Right ventricle myocardium superior (tissue), 1 donor: ENCODE measurements at places on chromosomes 3 and 15. TPM values are rescaled to one million over a fixed set of nuclear protein-coding genes. Genes with fewer than 3 reads are reported as not detected.

The FBXO22 gene
- total RNA-seq: 19.3 TPM

GRCh38 chr3:61978460-61979419 lies 394.6 kb downstream of the FEZF2 start:
- DNase-seq: no peak

- no peak for DNase-seq
These were observed 20.9 kb downstream of the KBTBD8 start for GRCh38 chr3:67018789-67019526.

DNA sequence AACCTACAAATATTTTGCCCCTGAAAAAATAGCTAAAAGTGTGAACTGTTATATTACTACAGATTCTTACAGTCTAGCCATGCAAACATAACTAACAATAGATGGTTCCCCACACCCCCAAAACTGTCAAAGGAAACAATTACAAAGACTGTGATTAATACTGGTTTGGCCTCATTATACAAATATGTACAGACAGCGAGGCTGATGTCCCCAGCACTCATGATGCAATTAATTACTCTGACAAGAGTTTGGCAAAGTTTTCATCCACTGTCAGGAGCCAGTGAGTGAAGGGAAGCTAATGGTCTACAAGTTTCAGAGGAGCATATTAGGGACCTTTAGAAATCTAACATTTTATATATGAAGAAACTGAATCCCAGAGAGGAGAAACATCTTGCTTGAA lies 61.0 kb downstream of the HMG20A start:
- no peak for DNase-seq

GRCh38 chr3:131091768-131092167 lies 65.1 kb downstream of the NEK11 start:
- no peak for DNase-seq

DNA sequence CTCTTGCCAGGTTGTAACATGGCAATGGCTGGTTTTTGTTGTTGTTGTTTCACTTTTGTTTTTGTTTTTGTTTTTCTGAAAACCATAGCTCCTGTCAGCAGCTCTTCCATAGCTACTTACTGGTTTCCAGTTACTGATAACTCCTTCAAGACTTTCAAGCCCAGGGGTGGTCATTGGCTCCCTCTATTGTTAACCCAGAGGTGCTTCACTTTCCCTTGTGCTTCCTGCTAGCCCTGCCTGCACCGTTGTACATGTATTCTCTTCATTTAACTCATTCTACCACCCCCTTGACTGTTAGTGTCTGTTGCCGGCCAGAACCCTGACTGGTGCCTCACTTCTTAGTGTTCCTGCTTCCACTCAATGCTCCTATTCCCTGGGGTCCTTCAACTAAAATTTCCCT lies 4.2 kb upstream of the TRAT1 start:
- no peak for DNase-seq

DNA sequence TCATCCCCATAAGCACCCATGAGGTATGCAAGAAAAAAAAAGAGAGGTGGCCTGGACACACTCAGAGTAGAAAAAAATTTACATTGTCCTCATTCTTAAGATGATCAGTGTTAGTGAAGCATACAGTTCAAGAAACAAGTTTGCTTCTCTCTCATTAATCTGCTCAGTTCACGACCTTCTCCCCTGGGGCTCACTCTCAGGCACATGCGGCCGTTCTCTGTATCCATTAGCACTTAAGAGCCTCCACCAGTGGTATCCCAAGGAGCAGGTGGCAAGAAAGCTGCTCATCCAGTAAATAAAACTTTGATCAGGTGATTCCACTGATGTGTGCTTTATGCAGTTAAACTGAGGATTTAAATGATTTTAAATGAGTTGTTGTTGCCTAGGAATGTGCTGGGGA lies 57.4 kb downstream of the ARHGAP31 start:
- DNase-seq: no peak

- peak; percentile 88 for DNase-seq
These were observed at the start of gene IDH2 for GRCh38 chr15:90101969-90102890. Gene IDH2, minus strand, starts transcription at chr15:90102468. Its CDS starts 78 bp downstream, at chr15:90102390.

DNA sequence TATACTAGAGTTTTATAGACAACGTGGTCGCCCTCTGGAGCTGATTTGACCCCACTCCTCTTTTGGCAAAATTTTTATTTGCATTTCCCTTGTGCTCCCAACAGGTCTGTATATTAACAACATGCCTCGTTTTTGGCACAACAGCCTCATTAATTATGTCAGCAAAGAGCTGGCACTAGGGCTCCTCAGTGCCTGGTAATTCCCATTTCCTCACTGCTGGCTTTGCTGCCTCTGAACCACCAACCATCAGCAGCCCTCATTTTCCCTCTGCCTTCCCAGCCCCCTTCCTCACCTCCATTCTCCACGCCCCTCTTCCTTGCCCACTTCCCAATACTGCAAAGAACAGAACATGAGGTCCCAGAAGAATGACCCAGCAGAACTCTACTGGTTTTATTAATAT lies 204.8 kb downstream of the ABHD5 start:
- no peak for DNase-seq

The SAXO2 gene
- total RNA-seq: 3.0 TPM

DNA sequence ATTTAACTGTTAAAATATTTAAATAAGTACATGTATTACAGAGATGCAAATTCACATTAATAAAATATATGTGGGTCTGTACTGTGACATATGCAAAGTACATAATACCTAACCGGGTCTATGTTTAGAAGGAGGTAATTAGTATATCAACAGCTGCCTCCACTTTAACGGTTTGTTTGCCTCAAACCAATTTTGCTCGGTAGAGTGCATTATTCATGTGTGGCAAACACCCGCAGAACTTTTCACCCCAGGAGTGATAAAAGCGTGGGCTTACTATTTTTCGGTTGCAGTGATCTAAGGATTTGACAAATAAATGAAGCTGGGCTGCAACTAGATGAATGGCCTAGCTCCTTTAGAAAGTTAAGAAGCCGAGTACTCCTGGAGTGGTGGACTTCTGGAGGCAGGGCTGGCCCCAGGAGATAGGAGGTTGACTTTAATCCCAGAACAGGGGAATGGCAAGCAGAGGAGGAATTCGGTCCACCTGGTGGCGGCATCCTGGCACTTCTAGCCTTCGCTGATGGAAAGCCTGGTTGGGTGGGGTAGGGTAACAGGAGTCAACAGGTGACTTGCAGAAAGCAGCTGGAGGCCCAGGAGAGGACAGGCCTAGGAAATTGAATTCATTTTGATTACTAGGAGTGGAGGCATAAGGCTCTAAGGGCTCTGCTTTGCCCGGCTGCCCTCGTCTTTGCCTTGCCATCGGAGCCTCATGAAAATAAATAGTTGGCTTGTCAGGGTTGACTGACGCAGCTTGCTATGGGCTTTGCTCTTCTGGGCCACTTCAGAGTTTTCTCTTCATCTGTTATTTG lies 2.4 kb downstream of the SLCO3A1 start:
- DNase-seq: no peak

The PODXL2 gene
- 0.94 TPM for total RNA-seq

DNA sequence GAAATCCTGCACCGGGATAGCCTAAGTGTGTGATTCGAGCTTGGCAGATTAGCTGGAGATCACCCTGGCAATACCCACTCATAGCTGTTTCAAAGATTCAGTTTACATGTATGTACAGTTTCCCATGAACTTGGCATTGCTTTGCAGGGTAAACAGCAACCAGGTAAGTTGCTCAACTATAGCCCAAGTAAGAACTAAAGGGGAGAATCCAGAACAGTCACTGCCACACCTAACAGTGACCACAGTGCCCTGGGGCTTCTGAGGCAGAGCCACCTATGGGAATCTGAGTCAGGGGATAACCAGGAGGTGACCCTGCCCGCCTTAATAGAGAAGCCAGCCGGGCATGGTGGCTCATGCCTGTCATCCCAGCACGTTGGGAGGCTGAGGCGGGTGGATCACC lies 15.9 kb downstream of the CDAN1 start:
- DNase-seq: no peak

- peak; percentile 73 for DNase-seq
These were observed 244.9 kb downstream of the FAM43A start for GRCh38 chr3:194930377-194931204.

DNA sequence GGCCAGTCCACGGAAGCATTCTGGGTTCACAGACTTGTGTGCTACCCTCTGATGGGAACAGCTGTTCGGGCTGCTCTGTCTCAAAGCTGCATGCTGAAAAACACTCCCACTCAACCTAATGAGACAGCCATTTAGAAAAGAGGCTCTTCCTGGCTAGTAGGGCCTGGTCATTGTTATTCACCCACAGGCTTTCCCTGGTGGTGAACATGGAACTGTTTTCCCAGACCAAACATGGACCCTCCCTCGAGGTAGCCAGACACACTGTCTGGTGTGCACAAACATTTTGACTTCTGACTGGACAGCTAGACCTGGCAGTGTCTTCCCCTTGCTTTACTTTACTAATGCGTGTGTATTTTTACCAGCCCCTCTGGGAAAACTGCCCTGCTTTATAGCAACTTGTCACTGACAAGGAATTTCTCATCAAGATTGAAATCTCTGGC lies 39.0 kb downstream of the MECOM start:
- no peak for DNase-seq

DNA sequence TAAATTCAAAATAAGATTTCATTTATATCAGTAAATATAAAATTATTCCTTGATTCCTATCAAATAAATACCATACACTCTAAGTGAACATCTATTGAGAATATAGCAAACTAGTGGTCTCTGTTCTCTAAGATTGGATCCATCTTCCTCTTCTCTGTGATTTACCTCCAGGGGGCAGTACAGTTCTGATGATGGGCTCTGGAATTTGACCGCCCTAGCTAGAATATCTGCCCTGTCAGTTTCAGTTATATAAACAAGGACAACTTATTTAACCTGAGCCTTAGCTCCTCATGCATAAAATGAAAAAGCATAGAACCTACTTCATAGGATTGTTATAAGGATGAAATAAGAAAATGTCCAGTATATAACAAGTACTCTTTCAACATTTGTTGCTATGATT lies 171.1 kb upstream of the CCDC54 start:
- no peak for DNase-seq

The TM4SF4 gene
- total RNA-seq: not detected

The TTLL13 gene
- not detected for total RNA-seq

- DNase-seq: no peak
These were observed 6.6 kb downstream of the B3GNT5 start for GRCh38 chr3:183259621-183260020.

GRCh38 chr15:69031013-69032001 lies 16.8 kb downstream of the NOX5 start:
- DNase-seq: peak; percentile 68

The TF gene
- 5.6 TPM for total RNA-seq

DNA sequence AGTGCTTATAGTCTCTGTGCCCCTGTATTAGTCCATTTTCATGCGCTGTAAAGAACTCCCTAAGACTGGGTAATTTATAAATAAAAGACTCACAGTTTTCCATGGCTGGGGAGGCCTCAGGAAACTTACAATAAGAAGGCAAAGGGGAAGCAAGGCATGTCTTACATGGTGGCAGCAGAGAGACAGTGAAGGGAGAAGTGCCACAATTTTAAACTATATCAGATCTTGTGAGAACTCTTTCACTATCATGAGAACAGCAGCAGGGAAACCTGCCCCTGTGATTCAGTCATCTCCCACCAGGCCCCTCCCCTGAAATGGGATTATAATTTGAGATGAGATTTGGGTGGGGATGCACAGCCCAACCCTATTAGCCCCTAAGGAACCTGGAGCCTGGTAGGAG lies 243.2 kb downstream of the EDEM1 start:
- no peak for DNase-seq

- DNase-seq: no peak
These were observed 29.0 kb upstream of the OSBPL11 start for GRCh38 chr3:125624341-125624740.

- no peak for DNase-seq
These were observed 36.5 kb downstream of the DZIP1L start for GRCh38 chr3:138078901-138079344.

The POLQ gene
- 0.43 TPM for total RNA-seq

The GP9 gene
- total RNA-seq: not detected

- DNase-seq: no peak
These were observed 199.1 kb downstream of the FOXP1 start for GRCh38 chr3:71384388-71384787.

The C3orf85 gene
- total RNA-seq: not detected
